NT2/D1 (cell line): ENCODE measurements at places on chromosomes 11 and 22.

- DNase-seq = no peak
These were observed 180.3 kb downstream of the HIPK3 start for GRCh38 chr11:33437529-33437928.

GRCh38 chr11:47863898-47864430 is 15.8 kb upstream of the NUP160 start:
- DNase-seq = no peak

GRCh38 chr11:27423125-27423524 is 49.5 kb downstream of the LGR4 start:
- DNase-seq = no peak

GRCh38 chr22:49262167-49262566 is 565.5 kb downstream of the BRD1 start:
- no peak for DNase-seq

- DNase-seq = no peak
These were observed 31.8 kb downstream of the MRGPRX1 start for GRCh38 chr11:18907391-18907790.

GRCh38 chr22:39501644-39502108 is 414 bp upstream of the MIEF1 start:
- DNase-seq = no peak

GRCh38 chr11:120079750-120080610 is 57.9 kb downstream of the TRIM29 start:
- DNase-seq = no peak

- DNase-seq = no peak
These were observed 28.9 kb upstream of the RAB1B start for GRCh38 chr11:66239511-66239910.
